ENCODE measurements at places on chromosomes 2 and 18.

GRCh38 chr18:77765468-77765867 lies 515.8 kb downstream of the GALR1 start:
- DNase-seq, result no peak

- no peak for DNase-seq
Measured at GRCh38 chr2:48229063-48229462, 300.9 kb upstream of the STON1 start.

DNA sequence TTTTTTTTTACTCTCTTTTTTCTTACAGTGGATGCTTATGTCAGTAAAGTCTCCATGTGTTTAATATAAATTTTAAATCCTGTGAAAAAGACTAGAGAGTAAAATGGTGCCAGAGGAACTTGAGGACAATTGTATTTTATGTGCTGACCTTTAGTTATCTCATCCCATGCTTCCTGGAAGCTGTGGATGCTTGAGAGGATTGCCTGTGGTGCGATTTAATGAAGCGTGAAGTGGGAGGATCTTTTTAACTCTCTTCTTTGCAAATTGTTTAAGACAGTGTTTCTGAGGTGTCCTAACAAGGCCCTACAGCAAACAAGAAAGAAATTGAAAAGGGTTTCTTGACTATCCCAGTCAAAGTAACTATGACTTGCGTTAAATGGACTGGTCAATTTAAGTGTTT lies 84.2 kb downstream of the DTNA start:
- DNase-seq, result no peak

DNA sequence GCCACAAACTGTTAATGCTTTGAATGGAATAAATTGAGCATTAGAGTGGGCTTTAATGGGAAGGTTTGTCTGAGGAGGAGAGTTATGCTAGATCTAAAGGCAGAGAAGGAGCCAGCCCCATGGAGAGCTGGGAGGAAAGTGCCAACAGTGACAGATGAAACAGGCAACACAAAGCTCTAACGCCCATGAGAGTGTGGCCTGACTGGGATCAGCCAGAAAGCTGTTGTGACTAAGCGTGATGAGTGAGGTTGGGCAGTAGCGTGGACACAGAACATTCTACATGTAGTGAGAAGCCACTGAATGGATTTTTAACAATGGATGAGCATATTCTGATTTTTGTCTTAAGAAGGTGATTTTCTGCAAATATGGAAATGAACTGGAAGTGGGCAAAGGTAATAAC lies 185.3 kb upstream of the SIX2 start:
- no peak for DNase-seq

DNA sequence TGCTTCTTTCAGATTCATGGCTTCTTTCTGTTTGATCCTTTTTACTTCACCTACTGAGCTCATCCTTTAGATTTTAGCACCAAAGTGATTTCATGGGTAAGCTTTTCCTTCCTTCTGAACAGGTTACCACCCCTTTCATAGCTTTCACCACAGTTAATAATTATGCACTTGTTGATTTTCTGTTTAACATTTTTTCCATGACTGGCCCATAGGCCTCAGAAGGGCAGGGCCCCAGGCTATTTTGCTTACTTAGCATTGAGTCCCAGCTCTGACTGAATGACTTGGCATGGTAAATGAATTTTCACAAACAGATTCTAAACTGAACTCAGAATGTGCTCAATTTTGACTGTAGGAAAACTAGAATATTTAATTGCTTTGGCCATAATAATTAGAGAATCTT lies 177.0 kb downstream of the GCA start:
- no peak for DNase-seq

- no peak for DNase-seq
Measured at GRCh38 chr2:39942950-39943349, 163.9 kb upstream of the THUMPD2 start.

- DNase-seq, result no peak
Measured at GRCh38 chr2:158501301-158501700, 44.5 kb downstream of the PKP4 start.

DNA sequence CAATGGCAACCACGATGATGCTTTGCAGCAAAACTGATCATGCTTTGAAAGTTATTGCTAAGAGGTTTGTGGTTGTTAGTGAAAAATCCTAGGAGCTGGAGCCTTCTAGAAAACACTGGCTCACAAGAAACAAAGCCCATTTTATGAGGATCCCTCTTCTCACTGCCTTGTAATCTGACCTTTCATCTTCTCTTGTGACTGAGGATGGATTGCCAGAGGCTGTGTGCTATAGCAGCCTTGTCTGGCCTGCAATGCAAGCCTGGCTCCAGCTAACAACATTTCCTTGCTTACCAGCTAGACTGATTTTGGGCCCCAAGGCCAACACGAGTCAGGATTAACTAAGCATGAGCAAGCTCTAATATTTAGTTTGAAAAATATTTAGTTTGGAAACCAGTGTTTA lies 13.1 kb downstream of the PIEZO2 start:
- no peak for DNase-seq

DNA sequence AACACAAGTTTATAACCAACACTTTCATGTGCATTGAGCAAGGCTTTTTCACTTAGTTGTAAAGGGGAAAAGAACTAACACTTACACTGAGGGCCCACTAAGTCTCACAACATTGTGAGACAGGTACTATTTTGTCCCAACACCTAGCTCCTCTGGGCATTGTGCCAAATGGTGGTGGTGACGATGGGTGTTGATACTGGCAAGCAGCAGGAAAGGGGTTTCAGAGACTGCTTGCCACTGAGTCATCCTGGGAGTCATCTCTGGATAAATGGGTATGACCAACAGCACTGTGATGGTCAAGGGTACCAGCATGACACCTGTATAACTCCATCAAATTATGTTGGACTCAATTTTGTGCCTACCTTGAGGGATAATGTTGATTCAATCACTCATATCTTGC lies 138.8 kb upstream of the ITGA6 start:
- DNase-seq, result no peak

- DNase-seq, result no peak
Measured at GRCh38 chr2:213104092-213104902, 47.1 kb downstream of the IKZF2 start.

GRCh38 chr18:78790511-78790910 lies 189.1 kb upstream of the SALL3 start:
- DNase-seq, result no peak
